ENCODE measurements at places on chromosomes 12 and 14.

DNA sequence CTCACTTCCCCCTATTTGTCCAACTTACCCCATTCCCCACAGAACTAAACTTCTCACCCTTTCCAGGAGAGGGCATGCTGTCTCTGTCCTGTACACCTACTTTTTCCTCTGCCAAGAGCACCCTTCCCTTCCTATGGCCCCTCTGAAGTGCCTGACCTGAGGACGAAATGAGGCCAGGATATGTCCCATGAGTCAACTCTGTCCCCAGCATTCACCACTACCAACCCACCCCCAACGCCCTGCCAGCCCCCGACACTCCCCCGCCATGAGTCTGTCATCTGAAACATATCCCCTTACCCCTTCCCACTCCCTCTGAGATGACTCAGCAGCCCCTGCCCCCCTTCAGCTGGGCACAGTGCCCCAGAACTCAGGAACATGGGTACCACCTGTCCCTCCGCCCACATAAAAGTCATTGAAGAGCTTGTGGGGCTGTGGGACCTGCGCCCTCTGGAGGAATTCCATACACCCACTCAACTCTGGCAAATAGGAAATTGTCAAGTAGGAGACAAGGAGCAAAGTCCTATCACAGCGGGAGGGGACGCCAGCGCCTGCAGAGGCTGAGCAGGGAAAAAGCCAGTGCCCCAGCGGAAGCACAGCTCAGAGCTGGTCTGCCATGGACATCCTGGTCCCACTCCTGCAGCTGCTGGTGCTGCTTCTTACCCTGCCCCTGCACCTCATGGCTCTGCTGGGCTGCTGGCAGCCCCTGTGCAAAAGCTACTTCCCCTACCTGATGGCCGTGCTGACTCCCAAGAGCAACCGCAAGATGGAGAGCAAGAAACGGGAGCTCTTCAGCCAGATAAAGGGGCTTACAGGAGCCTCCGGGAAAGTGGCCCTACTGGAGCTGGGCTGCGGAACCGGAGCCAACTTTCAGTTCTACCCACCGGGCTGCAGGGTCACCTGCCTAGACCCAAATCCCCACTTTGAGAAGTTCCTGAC is 26.3 kb downstream of the ITGA7 start:
- peak; percentile 89 for DNase-seq

DNA sequence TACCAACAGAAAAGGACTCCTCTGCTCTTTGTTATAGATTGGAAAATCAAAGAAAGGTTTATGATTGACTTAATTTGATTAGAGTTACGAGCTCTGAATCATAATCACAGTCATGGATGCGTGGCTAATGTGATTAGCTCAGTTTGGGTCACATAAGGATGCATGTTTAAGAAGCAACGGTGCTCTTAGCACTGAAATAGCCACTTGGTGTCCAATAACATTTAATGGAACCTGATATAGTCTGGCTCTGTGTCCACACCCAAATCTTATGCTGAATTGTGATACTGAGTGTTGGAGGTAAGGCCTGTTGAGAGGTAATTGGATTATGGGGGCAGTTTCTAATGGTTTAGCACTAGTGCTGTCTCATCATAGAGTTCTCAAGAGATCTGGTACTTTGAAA is 501.6 kb downstream of the SLC6A15 start:
- no peak for DNase-seq

DNA sequence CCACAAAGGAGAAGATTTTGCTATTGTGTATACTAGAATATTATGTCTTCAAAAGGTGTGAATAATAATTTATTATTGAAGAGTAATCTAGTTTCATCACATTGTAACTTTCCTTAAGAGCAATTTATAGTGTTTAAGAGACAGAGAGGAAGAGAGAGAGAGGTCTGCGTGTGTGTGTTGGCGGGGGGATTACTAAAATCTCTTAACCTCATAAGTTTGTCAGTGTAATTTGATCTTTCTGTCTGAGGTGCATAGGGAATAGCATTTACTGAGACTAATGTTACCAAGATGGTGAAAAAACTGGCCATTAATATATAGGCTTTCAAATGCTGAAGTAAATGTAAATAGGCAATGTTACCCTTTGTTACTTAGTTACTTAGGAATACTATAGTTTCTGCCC is 48.2 kb upstream of the BTG1 start:
- DNase-seq = no peak

DNA sequence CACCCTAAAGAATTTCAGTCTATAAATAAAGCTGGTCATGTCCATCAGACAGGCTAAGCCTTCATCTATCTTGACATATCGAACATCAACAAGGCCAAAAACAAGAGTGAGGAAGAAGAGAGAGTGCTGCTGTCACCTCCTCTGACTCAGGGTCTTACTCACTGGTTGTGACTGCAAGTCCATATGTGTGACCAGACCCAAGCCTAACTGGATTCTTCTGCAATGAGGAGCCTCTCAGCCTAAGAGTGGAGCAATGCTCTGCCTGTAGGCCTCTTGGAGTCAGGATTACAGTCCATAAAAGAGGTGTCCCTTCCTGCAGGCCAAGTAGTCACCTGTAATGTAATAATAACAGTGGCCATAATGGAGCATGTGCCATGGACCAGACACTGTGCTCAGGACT is 121.2 kb upstream of the SLC35F4 start:
- peak; percentile 57 for DNase-seq

DNA sequence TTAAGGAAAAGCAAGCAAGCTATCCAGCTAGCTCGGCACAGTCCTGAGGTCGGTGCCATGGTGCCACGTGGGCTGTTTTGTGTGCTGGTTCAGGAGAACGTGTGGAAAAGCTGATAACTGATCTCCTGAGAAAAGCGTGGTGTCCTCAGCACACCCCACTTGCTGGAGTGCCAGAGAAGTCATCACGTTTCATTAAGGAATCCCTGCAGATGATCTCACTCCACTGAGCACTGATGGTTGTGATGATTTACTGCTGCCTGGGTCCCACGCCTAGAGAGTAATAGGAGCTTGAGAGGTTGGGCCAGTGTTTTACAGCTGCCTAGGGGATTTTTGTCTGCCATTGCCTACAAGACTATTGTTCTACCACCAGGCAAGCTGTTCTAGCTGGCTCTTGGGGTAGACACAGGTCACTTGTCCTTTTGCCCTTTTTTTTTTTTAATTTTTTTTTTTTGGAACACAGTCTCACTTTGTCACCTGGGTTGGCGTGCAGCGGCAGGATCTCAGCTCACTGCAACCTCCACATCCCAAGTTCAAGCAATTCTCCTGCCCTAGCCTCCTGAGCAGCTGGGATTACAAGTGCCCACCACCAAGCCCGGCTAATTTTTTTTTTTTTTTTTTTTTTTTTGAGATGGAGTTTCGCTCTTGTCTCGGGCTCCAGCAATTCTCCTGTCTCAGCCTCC is 42.3 kb upstream of the EVL start:
- DNase-seq = peak; percentile 59

DNA sequence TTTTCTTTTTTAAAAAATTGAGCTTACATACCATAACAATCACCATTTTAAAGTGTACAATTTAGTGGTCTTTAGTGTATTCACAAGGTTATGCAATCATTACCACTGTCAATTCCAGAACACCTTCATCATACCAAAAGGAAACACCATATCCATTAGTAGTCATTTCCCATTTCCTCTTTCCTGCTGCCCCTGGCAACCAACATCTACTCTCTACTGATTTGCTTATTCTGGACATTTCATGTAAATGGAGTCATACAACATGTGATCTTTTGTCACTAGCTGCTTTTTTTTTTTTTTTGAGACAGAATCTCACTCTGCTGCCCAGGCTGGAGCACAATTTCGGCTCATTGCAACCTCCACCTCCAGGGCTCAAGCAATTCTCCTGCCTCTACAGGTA is 66.8 kb upstream of the CFL2 start:
- DNase-seq = peak; percentile 96

DNA sequence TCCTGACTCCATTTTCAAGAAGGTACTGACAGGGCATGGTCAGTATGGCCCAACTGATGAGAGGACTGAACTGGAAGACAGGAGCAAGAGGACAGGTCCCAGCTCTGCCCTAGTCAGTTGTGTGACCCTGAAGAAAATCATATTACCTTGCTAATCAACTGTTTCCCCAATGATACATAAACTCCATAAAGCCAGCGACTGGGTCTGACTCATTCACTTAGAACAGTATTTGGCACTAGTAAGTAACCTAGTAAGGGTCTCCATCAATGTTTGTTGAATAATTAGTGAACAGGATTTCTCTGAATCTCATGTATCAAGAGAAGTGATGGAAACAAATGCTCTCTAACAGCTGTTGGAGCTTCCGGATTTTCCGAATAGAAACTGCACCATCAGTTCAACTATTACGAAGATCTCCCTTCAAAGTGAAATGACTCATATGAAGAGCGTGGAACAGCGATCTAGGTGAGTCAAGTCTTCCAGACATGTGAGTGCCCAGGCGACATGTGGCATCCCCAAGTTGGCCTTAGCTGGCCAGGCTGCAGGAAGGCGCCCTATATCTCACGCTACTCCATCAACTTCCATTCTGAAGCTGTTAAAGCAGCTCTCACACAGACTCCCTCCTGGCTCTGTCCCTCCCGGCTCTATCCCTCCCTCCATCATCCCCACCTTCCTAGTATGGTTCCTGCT is 94.5 kb downstream of the TTC7B start:
- DNase-seq = peak; percentile 80

DNA sequence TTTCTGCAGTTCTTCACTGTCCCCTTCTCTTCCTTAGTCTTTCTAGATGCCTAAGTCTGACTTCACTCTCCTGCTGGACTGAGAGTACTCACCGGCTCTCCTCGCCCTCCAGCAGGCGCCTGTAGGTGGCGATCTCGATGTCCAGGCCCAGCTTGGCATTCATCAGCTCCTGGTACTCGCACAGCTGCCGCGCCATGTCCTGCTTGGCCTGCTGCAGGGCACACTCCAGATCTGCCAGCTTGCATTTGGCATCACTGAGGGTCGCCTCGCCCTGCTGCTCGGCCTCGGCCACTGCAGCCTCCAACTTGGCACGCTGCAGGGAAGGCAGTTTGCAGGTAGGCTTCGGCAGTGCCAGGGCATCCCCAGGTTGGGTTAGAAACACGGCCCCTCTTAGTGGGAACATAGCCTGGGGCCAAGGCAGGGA is 5.2 kb downstream of the KRT84 start:
- peak; percentile 61 for DNase-seq

DNA sequence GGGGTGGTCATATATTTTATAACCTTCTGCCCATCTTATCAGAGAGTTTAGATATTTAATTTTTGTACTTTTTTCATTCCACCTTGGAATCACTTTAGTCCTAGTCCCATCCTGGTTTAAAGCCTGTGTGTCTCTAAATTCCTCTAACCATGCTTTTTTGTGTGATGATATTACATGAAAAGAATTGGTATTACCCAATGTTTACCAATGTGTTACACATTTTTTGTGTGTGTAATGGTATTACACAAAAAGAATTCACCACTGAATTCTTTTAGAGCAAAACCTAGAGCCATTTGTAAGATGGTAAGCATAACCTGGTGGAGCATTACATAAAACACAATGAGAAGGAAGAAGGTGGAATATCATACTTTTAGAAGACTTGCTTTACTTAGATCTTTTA is 77.5 kb downstream of the FAR2 start:
- no peak for DNase-seq

DNA sequence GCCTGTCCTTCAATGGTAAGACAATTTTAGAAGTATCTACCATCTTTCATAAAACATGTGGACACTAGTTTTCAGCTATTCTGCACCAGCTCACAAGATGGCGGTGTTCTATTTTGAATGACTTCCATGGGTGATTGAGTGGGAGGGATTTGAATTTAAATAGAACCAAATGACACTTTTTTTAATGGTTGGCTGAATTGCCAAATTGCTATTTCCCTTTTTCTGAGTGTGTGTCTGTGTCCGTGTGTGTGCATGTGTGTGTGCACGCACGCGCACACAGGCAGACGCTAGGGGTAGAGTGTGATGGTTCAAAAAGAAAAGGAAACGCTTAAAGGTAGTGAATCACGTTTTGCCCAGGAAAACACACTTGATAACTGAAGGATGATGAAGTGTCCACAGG is 362.6 kb downstream of the DAD1 start:
- peak; percentile 38 for DNase-seq

DNA sequence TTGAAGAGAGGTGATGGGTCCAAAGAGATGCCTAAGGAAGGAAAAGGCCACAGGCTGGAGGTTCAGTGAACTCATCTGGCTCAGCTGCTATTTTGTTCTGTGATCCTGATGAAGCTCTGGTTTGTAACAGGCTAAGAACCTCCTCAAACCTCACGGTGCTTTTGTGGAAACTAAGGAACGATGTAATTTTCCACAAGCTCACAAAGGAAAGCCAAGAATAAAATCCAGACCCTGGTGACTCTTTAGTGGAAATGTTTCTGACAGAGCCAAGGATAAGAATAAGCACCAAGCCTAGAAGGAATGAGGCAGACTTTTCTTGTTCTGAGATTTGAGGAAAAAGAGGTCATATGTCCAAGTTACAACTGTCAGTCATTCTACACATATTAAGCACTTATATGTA is 93.6 kb downstream of the SLC24A4 start:
- no peak for DNase-seq

- no peak for DNase-seq
Measured at GRCh38 chr12:98701166-98701565, 56.1 kb downstream of the APAF1 start.

- no peak for DNase-seq
Measured at GRCh38 chr14:21083565-21084325, 13.6 kb downstream of the ARHGEF40 start.

GRCh38 chr14:93464271-93464670 is 33.5 kb downstream of the UNC79 start:
- DNase-seq = no peak

GRCh38 chr12:7994731-7995205 is 37.7 kb upstream of the FOXJ2 start:
- DNase-seq = peak; percentile 58

DNA sequence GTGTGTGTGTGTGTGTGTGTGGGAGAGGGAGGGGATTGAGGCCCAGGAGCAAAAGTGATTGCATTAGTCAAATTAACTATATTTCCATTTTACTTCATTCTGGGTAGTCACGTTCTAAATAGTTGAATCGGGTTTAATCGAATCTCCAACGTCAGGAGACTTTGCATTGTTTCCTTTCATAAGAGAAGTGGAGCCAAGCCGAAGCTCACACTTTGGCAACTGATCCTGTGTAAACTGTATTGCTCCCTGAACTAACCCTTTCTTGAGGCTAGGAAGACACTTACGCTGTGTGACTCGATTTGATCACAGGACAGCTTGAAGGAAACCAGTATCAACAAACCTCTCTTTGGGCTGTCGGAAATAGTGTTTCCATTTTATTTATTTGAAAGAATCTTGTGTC is 363.4 kb upstream of the ATP2B1 start:
- DNase-seq = no peak

DNA sequence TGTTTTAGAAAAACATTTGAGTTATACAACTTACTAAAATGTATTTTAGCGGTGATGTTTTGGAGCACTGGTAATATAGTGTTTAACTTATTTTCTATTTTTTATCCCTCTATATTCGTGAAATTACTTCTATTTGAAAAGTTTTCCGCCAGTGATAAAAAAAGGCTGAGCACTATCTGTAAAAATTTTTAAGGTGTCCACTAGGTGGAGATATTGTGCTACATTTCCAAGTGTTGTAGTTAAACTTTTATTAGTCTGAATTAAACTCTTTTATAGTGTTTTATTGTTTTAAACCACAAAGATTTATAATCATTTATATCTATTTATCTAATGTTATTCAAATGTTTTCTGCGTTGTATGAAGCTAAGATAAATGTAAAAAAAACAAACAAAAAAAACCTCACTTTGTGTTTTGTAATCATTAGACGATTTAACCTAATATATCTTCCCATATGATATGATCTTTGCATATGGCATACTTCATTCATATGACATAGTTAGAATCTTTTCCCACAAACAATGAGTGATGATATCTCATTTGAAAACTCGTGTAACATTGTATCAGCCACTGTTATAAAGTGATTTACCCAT is 11.8 kb downstream of the ALG10B start:
- DNase-seq = peak; percentile 52

- DNase-seq = peak; percentile 78
Measured at GRCh38 chr12:32312049-32312670, 87.2 kb upstream of the FGD4 start.

All from kidney tubule cell (primary cell).